ENCODE measurements at places on chromosomes 6 and 20.

DNA sequence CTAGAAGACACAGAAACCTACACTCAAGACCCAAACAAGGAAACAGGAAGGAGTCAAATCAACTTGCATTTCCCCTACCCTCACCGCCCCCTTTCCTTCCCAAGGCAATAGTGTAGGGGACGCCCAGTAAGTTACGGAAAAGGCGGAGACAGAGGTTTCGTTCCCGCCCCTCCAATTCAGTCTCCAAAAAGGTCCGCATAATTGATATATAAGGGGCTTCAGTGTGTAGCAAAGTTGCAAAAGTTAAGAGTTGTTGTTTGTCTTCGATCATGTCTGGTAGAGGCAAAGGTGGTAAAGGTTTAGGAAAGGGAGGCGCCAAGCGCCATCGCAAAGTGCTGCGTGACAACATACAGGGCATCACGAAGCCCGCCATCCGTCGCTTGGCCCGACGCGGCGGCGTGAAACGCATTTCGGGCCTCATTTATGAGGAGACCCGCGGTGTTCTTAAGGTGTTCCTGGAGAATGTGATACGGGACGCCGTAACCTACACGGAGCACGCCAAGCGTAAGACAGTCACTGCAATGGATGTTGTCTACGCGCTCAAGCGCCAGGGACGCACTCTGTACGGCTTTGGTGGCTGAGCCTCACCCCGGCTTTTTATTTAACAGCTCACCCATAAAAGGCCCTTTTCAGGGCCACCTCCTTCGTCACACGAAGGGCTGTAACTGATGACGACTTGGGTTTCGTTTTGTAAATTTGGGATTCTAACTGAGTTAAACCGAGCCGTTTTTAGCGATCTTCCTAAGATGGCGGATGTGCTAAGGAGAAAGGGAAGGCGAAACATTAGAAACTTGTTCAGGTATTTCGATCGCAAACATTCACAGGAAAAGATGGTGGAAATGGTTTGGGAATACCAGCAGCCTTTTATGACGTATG lies 124.6 kb upstream of the BTN3A2 start:
- peak; percentile 22 for DNase-seq

- no peak for DNase-seq
Measured at GRCh38 chr6:163300838-163301237, 113.7 kb upstream of the QKI start.

- no peak for DNase-seq
Measured at GRCh38 chr6:12848964-12849808, 132.6 kb downstream of the PHACTR1 start.

DNA sequence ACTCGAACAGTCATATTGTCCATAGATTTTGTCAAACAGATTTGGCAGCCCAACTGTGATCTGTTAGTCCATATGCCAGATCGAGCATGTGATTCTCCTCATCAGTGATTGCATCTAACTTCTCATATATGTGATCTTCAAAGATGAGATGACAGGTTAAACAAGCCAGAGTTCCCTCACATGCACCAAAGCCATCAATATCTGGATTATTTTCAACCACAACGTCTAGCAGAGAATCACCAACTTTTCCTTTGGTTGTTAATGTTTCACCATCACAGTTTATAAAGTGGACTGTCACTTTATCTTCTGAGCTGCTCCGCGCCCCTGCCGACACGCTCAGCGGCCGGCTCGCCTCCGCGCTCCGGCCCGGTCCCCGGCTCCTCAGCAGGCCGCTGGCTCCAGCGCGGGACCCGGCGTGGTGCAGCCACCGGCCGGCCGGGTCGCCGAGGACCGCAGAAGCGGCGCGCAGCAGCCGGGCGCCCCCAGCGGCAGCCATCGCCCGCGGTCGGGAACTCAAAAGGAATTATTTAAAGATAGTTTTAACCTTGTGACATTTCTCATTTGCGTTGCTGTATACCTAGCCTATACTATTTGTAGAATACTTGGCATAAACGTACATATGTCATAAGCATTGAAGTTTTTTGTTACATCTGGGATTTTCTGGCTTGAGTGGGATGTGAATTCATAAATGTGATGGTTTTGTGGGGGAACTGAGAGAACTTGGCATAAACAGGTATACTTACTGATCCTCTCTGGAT lies 40.1 kb upstream of the DYNLRB1 start:
- peak; percentile 6 for DNase-seq

DNA sequence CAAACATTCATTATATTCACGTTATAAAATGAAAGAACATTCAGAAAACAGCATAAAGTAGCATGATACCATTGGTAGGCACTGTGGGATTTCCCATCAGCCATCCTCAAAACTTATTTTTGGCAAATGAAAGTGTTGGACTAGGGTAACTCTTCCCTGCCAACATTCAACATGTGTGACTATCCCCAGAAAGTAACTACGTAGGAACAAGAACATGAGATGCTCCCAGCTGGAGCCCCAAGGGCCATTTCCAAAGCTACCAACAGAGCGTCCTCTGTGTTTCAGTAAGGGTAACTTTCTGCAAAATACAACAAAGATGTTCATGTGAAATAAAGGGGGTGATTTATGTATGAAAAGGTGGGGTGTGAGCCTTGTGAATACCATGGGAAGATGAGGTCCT lies 28.4 kb upstream of the PTPN1 start:
- no peak for DNase-seq

- DNase-seq = no peak
Measured at GRCh38 chr6:107866606-107867301, 42.6 kb upstream of the SCML4 start.
